CD4-positive, alpha-beta T cell treated with Interferon gamma for 1 hour (primary cell): ENCODE measurements at places on chromosomes 2 and 18.

- no peak for DNase-seq
Measured at GRCh38 chr2:238650536-238650935, 197.3 kb upstream of the TWIST2 start.

GRCh38 chr2:135845997-135846396, 9.0 kb upstream of the LCT start:
- DNase-seq: no peak

- DNase-seq: no peak
Measured at GRCh38 chr2:168700615-168701245, 101.7 kb upstream of the NOSTRIN start.

GRCh38 chr2:38743672-38744398, 7.3 kb downstream of the SRSF7 start:
- DNase-seq: no peak

- no peak for DNase-seq
Measured at GRCh38 chr18:74519320-74520095, 14.8 kb upstream of the CNDP1 start.

DNA sequence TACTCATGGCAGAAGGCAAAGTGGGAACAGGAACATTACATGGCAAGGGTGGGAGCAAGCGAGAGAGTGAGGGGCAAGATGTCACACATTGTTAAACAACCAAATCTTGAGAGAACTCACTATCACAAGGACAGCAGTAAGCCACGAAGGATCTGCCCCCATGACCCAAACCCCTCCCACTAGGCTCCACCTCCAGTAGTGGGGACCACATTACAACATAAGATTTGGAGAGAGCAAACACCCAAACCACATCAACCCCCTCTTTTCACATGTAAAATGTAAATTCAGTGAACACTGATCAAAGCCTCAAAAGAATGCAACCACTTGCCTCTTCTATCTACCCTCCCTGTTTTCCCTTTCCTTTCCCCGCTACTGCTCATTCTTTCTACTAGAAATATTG, 43.6 kb upstream of the TNP1 start:
- DNase-seq: no peak

DNA sequence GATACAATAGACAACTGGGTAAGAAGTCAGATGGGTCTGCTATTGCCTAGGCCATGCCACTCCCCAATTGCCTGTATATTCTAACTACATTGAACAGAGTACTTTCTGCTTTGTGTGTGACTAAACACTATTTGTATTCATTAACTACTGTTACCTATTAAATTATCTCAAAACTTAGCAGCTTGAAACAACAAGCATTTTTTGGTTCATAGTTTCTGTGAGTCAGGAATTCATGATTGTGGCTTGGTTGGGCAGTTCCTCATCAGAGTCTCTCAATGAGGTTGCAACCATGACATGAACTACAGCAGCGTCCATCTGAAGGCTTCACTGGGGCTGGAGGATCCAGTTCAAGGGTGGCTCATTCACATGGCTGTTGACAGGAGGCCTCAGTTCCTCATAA, 205.7 kb downstream of the EN1 start:
- no peak for DNase-seq

- no peak for DNase-seq
Measured at GRCh38 chr18:10295751-10296150, 158.7 kb upstream of the APCDD1 start.

- no peak for DNase-seq
Measured at GRCh38 chr2:174761837-174762236, 2.4 kb downstream of the CHRNA1 start.

GRCh38 chr2:53422979-53423378, 344.6 kb upstream of the CHAC2 start:
- DNase-seq: no peak

DNA sequence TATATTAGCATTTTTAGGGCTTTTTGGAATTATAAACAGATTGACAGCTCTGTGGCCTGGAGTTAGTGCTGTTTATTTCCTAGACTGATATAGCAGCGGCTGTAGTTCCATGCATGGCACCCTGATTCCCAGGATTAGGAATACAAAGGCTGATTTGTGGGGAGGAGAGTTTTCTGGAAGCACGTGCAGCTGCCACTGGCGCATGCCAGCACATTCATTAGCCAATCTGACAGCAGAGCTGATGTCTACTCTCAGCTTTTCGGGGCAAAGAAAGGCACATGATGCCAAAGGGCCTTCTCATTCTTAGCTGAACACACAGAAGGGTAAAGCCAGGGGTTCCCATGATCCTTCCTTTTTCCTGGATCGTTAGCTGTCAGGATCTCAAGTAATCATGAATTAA, 45.7 kb upstream of the RAPH1 start:
- no peak for DNase-seq

GRCh38 chr2:86335865-86336674, 1.4 kb downstream of the REEP1 start:
- DNase-seq: no peak

- no peak for DNase-seq
Measured at GRCh38 chr18:53319628-53320027, 904.8 kb downstream of the MBD2 start.

- no peak for DNase-seq
Measured at GRCh38 chr2:230899287-230899686, 25.8 kb downstream of the GPR55 start.
